ENCODE measurements at places on chromosomes 1 and 21.

DNA sequence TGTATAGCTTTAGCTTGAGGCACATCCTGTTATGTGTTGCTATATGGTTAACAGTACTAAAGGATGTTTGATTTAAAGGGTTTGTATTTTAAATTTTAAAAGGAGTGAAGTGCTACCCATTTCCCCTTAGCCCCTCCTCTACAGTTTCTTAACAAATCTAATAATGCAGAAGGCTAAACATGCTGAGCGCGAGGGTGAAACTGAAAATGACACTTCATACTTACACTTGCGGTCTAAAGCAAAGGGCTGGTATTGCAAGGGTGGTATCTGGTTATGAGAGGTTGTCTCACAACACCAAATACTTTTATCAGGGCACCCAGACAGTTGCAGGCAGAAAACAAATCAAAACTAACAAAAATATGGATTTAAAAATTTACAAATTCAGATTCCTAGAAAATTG lies 172.3 kb downstream of the SIPA1L2 start:
- no peak for DNase-seq

GRCh38 chr1:92990828-92991227 lies 29.6 kb upstream of the DIPK1A start:
- DNase-seq: no peak

DNA sequence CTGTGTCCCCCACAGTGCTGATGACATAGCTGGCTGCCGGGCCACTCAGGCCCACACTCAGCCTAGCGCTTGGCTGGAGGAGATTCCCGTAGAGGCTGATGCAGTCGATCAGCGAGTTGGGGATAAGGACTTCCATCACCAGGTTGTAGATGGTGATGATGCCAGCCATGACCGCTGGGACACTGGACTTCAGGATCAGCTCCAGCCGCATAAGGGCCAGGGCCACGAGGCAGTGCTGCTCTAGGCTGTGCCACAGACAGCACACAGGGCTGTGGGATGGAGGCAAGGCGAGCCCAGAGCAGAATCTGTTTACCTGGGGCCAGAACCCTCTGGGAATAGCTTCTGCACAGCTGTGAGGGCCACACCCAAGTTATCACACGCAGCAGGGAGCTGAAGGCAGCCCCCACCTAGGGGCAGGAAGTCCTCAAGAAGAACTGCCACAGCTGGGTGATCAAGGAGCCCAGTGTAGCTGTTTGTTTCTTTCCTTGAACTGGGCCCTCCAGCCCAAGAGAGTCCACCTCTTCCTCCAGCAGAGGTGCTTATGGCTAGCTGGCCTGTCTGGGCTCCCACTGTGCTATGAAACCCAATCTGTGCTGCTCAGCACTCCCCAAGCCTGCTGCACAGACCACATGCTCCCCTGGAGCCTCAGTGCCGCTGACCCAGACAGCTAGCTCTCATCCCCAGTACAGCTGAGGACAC lies 6.2 kb downstream of the SLC2A1 start:
- no peak for DNase-seq

- DNase-seq: no peak
These were observed 100.8 kb downstream of the SIK1 start for GRCh38 chr21:43325968-43326715.

DNA sequence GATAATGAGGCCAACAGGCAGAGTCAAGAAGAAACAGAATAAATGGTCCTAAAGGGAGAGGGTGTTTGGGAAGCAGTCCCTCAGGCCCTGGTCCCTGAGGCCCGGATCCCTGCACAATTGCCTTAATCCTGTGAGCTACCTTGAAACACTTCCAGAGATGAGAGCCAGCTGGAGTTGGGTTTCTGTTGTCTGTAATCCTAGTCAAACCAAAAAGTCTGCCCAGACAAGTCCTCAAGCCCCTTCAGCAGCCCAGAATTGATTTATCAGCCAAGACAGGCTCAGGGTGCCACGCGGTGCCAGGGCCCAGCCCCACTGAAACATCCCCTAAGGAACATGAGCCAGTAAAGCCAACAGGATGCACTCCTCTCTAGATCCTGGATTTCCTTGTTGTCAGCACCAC lies 16.4 kb upstream of the CLSTN1 start:
- DNase-seq: no peak

DNA sequence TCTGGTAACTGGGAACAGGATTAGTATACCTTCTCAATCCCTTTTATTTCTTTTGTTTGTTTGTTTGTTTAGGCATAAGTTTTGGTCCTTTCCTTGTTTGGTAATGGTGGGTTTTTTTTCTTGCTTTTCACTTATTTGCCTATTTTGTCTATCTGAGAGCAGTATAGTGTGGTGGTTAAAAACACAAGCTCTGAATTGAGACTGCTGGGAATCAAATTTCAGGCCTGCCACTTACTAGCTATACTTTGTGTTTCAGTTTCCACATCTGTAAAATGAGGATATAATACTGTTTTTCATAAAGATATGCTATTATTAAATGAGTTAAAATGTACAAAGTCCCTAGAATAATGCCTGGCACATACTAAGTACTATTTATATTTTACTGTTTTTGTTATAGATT lies 81.6 kb upstream of the IVNS1ABP start:
- DNase-seq: no peak

GRCh38 chr1:59136541-59137275 lies 160.2 kb upstream of the FGGY start:
- DNase-seq: no peak

- DNase-seq: no peak
These were observed 29.0 kb downstream of the MRPL39 start for GRCh38 chr21:25578056-25578961.

DNA sequence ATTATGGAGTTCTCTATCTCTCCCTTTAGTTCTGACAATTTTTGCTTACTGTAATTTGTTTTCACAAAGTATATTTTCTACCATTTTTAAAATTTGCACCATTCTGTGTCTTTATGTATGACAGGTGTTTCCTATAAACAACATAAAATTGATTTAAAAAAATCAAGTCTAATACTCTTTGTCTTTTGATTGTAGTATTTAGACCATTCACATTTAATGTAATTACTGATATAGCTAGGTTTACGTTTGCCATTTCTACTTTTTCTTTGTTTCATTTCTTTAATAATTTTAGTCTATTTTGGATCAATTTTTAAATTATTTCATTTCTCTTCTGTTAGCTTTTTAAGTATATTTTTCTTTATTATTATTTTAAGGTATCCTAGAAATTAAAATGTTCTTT lies 44.4 kb upstream of the LCE5A start:
- no peak for DNase-seq

DNA sequence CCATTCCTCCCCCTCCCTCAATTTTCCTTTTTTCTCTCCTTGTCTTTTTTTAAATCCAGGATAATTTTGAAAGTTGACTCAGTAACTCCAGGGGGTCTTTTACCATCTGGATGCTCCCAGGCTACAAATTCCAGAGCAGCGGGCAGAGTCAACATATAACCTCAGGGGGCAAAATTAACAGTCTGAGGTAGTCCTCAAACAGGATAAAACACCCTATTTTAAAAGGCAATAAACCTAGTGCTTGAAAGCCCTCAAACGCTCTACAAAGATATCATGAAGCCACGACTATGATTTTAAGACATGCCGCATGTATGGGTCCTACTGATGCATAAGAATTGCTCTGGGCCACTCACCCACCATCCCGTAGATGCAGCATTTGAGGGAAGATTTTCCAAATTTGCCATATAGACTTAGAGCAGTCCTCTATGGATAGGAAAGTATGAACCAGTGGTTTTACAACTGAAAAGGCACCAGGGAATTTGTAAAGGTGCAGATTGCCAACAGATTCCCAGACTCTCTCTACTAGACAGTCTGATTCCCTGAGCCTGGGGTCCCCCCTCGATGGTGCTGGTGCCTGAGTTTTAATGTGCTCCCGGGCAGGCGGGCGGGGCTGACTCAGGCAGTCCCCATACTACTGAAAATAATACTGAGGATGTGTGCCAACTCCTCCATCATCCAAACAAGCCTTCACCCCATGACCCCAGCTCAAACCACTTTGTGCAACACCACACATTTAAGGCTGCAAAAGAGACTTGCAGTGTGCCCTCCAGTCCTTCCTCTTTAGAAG lies 37.2 kb downstream of the PTPN14 start:
- DNase-seq: no peak

DNA sequence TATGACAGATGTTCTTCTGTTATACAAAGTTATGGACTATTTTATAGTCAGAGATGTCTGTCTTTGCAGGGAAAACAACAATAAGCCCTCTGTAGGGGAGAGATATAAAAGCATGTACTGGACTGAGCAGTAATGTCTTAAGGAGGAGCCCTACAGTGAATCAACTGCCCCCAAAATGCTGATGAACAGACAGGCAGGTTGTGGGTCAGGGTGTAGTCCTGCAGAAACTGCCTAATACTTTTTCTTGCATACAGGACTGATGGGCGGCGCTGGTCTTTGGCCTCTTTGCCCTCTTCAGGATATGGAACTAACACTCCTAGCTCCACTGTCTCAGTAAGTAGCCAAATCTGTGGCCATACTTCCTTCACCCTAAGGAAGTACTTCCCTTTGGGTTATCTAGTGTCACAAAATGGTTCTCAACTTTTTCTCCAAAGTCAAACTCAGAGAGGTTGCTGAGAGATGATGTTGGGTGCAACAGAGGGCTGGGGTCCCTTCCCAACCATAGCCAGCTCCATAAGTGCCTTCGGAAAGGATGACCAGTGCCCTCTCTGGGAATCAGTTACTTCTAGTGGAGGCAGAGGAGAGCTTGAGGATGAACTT lies 129.8 kb downstream of the PIK3R3 start:
- no peak for DNase-seq

DNA sequence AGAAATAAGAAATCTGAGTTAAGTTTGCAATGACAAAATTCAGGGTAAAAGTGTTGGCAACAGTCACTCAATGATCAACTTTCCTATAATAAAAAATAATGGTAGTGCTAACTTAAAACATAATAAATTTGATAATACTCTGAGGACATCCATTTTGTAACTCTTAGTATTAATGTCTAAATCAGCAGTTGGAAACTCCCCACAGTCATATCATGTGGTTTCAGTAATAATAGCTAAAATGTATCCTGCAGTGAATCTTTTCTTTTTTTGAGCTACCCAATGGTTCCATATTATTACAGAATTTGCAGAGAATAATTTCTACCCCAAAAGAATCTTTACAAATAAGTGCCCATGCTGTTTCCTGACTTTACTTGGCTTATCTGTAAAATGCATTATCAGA lies 286.7 kb downstream of the PTPRC start:
- DNase-seq: no peak

- no peak for DNase-seq
These were observed 3.0 kb downstream of the GLUL start for GRCh38 chr1:182388392-182389134.

- DNase-seq: no peak
These were observed 21.8 kb downstream of the PSMB2 start for GRCh38 chr1:35619237-35620121.

- no peak for DNase-seq
These were observed 773.1 kb downstream of the USP25 start for GRCh38 chr21:16502897-16503296.

DNA sequence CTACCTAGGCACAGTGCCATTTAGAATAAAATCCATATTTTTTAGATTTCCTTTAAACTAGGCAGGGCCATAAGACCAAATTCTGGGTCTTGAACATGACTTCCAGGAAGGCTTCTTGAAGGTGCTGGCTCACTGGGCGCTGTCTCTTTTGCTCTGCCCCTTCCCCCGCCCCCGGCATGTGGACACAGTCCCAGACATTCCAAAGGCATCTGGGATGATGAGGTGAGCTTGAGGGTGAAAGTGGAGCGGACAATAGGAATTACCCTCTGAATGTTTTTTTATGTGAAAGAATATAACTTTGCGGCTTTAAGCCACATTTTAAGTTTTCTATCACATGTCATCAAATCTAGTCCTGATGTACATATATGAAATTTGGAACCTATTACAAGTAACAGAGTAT lies 29.4 kb downstream of the RWDD3 start:
- no peak for DNase-seq

- DNase-seq: no peak
These were observed 164.2 kb downstream of the CACNA1E start for GRCh38 chr1:181647314-181648035.

DNA sequence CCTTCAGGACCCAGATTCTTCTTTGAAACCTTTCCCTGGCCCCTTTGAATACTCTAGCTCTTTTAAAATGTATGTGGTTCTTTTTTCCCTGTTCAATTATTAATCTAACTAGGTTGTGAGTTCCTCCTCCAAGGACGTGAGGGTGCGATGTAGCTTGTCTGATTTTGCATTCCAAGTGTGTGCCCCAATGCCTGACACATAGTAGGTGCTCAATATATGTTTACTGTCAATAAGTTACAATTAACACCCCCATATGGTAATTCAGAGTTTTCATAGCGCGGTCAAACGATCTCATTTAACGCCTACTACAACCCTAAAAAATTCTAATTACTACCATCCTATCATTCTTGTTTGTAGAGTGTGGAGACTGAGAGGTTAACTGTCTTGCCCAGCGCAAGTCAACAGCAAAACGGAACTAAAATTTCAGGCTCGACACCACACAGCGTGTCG lies 482 bp upstream of the MTR start:
- no peak for DNase-seq

GRCh38 chr1:34744851-34745250 lies 10.0 kb upstream of the GJB5 start:
- DNase-seq: no peak

DNA sequence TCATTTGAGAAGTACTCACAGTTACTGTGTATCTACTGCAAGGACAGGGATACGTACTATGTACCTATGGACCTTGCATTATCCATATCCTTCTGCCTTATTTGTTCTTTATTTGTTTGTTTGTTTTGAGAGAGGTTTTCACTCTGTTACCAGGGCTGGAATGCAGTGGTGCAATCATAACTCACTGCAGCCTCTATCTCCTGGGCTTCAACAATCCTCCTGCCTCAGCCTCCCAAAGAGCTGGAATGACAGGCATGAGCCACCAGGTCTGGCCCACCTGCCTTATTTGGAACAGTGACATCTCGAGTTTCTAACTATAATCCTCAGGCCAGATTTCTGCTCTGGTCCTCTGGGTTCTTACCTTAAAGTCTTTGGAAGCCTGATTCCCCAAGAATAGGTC lies 395.5 kb upstream of the PKN2 start:
- DNase-seq: no peak

DNA sequence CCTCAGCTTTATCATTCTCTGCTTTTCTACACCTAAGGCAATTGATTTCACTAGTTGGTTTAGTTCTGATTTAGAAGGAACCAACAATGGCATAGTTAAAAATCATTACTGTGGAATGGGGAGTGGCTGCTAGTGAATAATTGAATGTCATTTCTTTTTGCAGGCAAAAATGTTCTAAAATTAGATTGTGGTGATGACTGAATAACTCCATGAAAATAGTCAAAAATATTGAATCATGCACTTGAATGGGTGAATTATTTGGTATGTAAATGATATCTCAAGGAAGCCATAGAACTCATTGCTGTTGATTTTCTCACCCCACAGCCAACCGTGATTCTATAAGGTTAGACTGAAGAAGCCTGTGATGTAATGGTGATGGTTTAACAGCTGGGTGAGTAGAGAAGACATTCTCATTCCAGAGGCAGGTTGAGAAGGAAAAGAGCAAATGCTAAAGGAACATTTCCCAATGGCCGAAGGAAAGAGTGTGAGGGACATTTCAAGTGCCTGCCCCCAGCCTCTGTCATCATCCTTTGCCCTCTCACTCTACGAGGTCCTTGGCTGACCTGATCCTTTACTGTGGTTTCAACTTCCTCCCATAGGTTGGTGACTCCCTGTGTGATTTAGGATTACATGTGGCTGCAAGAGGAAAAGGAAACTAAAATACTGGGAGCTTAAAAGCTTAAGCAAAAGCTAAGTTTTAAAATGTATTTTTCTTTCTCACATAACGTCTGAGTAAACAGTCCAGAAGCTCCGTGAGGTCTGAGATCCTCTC lies 12.5 kb downstream of the OVAAL start:
- DNase-seq: no peak
